ENCODE measurements at places on chromosomes 2 and 18.

- DNase-seq = no peak
These were observed 344.1 kb upstream of the PLGLB2 start for GRCh38 chr2:87403893-87404175.

GRCh38 chr2:24304098-24304497 lies 56.2 kb downstream of the ITSN2 start:
- peak; percentile 87 for DNase-seq

DNA sequence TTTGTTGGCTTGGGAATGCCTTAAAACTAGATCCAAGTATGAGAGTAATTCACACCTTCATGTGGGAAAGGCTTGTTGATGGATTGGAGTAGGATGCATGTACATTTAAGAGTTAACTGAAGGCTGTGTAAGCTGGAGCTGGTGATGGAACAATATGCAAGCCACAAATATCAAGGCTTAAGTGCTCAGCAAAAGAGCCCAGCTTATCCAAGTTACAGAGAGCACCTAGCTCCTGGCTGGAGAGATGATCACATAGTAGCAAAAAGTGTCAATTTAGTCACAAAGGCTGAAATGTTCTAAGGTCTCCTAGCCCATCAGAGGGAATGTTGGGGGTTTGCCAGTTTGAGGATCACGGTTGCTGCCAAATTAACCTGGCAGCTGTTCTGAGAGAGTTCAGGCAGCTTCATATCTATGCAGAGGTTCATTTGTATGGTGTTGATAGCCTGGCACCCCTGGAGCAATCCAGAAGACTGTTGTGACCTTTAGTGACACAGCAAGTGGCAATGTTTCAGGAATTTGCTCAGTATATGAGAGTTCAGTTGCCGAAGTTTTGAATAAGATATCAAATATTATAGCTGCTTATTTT lies 228.2 kb downstream of the DOK6 start:
- DNase-seq = no peak

GRCh38 chr2:216838151-216838550 lies 21.7 kb downstream of the TNP1 start:
- no peak for DNase-seq

DNA sequence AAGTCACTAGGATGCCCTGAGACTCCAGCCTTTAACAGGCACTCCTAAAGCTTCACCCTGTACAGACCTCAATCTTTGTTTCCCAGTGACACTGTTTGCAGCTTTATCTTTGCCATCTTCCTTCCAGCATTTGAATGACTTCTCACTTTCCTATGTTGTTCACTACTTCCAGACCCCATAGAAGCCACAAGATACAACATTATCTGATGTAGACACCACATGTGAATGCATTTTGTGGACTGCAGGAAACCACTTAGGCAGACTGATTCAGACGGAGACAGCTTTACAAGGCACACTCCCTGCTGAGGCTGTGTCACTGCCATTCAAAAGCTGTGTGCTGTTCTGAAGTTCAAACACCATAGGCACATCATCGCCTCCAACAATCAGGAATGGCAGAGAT lies 67.3 kb upstream of the SPATS2L start:
- no peak for DNase-seq

DNA sequence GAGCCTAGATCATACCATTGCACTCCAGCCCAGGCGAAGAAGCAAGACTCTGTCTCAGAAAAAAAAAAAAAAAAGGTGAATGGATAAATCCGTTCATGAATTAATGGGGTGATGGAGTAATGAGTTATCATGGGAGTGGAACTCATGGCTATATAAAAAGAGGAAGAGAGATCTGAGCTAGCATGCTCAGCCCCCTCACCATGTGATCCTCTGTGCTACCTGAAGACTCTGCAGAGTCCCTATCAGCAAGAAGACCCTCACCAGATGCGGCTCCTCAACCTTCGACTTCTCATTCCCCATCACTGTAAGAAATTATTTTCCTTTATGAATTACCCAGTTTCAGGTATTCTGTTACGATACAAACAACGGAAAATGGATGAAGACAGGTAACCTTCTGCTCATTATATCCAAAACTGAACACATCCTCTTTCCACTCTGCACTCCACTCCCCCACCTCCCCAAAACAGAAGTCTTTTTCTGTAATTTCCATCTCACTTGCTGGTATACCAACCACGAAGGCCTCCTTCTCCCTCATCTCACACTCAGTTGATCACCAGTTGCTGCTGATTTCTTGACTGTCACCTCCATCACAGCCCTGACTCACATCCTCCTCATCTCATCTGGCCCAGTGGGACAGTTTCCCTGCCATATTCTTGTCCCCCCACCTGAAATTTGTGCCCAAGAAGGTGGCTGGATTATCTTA lies 8.8 kb downstream of the RETREG2 start:
- DNase-seq = no peak

DNA sequence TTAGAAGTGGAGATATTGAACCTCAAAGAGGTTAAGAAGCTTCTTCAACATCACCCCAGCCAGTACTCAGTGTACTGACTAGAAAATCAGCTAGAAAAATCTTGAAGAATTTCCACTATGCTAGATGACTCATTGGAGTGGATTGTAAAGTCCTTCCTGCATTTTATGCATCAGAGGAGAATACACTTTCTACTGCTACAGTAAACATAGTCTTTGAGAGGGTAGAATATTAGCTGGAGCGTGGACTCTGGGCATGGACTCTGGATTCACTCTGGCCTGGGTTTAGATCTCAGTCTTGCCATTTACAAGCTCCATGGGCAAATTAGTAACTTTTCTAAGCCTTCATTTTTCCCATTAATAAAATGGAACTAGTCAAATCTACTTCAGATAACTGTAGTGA lies 215.9 kb downstream of the IRS1 start:
- DNase-seq = peak; percentile 71

- no peak for DNase-seq
These were observed 12.0 kb upstream of the GYPC start for GRCh38 chr2:126643972-126644371.

DNA sequence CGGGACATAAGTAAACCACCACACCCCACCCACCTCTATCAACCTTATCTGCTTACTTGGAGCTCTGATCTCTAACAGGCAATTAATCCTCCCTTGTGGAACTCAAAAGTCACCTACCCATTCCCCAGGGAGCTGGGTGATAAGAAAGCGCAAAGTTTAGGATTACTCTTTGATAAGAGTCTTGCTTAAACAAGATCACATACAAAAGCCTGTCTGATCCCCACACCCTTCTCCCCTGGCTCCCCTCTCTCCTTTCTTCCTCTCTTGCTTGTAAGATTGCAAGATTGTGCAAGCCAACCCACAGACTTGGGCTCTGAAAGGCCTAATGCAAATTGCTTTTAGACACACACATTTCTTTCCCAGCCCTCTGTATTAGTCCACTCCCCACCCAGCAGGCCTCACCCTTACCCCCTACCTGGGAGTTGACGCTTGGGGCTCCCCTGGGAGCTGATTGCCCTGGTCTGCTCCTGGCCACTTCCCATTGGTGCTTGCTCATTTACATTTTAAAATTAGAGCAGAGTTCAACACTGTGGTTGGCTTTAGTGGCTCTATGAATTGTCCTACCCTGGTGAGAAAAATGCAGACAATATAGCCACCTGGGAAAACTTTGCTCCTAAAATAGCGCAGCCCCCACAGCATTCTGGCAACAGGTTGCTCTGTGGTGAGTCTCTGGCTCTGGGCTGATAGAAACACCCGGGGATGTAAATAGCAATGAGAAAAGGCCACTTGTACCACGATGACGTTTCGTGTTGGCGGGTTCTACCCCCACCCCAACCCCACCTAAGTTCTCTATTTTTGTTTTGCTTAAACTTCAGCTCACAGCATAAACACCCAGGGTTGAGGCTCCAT lies 92.8 kb upstream of the MSH2 start:
- DNase-seq = no peak

DNA sequence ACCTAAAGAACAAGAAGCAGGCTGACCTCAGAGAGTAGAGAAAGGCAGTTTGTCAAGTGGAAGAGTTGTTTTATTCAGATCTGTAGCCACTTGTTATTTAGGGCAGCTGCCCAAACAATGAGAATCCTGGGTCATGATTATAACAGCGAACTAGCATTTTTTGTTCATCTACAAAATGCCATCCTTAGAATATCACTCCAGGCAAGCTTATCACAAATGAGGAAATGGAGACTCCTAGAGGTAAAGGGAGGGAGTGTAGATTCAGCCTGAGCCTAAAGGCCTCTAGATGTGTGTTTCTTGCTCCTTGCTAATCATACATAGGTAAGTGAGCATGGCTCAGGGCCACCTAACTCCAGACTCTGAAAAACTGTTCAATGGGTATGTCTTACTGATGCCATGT lies 126.1 kb downstream of the HNMT start:
- DNase-seq = no peak

DNA sequence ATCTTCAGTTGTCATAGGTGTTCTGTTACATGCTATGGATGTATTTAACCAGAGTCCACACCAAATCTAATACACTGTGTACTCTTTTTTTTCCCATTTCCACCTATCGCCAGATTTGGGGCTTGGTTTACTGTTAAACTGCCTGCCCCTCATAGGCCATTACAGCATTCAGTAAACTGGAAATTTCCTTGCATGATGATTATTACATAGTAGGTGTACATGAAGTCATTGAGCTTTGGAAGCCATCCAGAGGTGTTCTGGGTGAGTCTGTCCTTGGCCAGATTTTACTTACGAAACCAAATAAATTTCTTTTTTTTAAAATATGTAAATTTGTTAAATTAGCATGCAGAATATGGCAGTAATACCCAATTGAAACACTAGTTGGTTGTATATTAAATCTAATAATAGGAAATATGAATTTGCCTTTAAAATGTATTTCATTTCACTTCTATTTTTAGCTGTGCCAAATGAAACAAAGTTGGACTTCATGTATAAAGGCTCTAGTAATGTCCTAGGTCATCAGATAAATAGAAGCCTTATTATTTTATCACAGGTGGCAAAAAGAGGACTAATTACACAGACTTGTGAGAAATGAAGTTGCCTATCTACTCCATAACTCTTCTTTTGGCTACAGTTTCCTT lies 60.7 kb downstream of the COMMD1 start:
- DNase-seq = no peak

- no peak for DNase-seq
These were observed 223.5 kb downstream of the HRH4 start for GRCh38 chr18:24683925-24684324.

DNA sequence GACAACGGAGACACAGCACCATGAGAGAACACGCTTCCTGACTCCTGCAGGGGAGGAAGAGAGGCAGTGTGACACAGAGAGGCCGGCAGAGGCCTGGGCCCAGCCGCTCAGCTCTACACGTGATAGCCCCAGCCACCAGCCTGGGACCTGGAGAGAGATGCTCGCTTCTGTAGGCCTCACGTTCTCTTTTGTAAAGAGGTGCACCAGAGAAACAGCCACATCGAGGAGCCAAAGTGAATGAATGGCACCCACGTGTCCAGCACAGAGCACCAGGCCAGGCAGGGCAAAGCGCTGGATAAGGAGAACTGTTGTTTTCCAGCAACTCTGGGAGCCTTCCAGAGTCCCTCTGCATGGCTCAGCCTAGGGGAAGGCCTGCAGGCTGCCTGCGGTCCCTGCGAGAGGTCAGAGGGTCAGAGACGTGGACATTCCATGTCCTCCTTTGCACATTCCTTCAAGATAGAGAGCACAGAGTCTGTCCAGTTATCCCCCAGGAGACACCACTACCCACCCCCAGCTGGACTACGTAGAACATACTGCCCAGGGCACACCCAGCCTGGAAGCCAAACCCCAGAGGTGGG lies 14.2 kb downstream of the LIMS2 start:
- DNase-seq = no peak

- DNase-seq = no peak
These were observed 26.4 kb upstream of the GALR1 start for GRCh38 chr18:77223221-77223639.

- DNase-seq = no peak
These were observed 8.9 kb upstream of the ANKRD29 start for GRCh38 chr18:23671564-23671963.

DNA sequence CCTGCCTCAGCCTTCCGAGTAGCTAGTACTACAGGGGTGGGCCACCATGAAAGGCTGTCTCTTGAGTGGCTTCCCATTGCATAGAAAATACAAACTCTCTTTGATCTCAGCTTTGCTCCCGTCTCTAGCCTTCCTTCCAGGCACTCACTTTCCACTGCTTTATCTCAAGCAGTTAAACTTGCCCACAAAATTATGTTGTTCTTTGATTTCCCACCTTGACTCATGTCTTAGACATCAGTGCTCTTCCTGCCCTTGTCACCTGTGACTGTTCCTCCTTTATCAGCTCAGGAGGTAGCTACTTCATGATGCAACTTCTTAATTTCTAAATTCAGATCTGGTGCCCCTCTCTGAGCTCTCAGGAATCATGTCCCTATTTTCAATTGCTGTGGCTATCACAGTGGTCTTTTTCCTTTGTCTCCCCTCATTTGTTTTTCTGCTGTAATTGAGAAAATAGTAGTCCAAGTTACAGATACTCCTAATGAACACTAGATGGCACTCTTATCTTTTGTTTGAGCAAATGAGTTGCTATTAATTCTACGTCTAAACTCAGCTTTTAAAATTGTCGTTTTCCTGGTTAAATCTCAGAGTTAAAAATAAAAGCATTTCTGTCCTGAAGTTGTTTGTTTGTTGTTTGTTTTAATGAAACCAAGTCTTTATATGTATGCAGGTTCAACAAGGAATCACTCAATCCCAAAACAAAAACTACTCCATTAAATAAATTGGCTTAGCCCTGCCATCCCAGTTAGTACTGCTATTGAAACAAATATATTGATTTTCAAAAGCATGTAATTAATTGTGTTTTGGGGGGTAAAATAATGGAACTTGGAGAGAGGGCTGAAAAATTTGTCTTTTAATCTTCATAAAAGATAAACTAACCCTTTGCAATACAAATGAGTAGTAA lies 46.9 kb upstream of the GREB1L start:
- DNase-seq = peak; percentile 7

DNA sequence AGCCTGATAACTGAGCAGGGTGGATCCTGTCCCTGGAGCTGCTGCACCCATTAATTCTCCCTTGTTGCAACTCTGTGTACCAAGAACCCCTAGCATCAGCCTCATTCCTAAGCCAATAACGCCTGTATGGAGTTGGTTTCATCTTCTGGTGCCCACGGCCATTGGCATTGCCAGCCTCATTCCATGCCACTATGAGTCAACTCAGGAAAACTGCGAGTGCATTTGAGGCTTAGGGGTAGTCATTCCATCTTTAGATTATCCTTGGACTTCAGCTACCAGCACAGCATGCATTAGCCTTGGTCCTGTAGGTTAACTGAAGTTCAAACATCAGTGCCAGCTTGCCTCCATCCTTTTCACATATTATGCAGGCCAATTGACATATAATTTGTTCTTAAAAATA lies 1.4 kb upstream of the TRIM54 start:
- no peak for DNase-seq

DNA sequence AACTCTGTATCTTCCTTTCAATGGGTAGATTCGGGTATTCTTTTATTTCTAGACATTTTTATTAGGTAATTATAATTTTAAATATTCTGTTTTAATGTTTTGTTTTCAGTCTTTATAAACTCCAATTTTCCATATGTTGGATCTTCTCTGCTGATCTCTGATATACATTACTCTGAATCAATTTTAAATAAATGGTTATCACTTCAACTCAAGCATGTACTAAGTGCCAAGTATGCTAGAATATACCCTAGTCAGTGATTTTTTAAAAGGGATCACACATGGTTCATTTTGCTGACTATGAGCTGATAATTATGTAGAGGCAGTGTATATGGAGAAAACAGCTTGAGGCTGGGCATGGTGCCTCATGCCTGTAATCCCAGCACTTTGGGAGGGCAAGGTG lies 41.7 kb upstream of the NCOA1 start:
- DNase-seq = no peak
